Aortic smooth muscle cell (primary cell): ENCODE measurements at places on chromosomes 7 and 10. TPM values are rescaled to one million over a fixed set of nuclear protein-coding genes. Genes with fewer than 3 reads are reported as not detected.

Gene NRG3
- total RNA-seq = 0.13 TPM in 1 of 2 replicates, not detected in the other

Gene PILRA
- 0.62 TPM in 1 of 2 replicates, not detected in the other for total RNA-seq

Gene DEPP1
- 36.6 and 79.2 TPM in 2 replicates for total RNA-seq

Gene ZNF804B
- total RNA-seq = not detected in 2 replicates

Gene PNLIPRP1
- not detected in 2 replicates for total RNA-seq

Gene CLDN3
- not detected in 2 replicates for total RNA-seq
